Esophagus squamous epithelium (tissue), 5 donors: ENCODE measurements at places on chromosomes 2 and 18. TPM values are rescaled to one million over a fixed set of nuclear protein-coding genes. Genes with fewer than 3 reads are reported as not detected.

- no peak for DNase-seq
Observed at GRCh38 chr2:59959944-59960343, 593.5 kb downstream of the BCL11A start.

GRCh38 chr2:67451086-67451832 lies 54.1 kb downstream of the ETAA1 start:
- DNase-seq, result no peak

CDH19 gene
- total RNA-seq, result 0.38 TPM

CYRIA gene
- 2.3 TPM for total RNA-seq

- no peak for DNase-seq
Observed at GRCh38 chr2:86176597-86176996, 18.7 kb downstream of the IMMT start.

DNA sequence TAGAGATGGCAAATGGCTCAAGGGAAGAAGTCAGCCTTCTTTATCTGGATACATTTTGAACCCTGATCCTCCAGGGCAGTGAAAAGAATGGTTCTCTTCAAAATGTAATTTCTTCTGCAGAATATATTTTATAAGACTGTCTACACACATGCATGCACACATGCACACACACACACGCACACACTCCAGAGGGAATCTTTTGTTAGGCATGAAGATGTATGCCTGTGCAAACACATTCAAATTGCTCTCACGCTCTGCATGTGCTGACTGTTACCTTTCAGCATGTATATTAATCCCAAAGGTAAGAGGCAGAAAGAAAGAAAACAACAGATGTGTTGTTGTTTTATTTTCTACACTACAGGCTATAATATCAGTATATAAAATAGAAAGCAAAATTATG lies 43.2 kb downstream of the SLC5A7 start:
- DNase-seq, result no peak

DNA sequence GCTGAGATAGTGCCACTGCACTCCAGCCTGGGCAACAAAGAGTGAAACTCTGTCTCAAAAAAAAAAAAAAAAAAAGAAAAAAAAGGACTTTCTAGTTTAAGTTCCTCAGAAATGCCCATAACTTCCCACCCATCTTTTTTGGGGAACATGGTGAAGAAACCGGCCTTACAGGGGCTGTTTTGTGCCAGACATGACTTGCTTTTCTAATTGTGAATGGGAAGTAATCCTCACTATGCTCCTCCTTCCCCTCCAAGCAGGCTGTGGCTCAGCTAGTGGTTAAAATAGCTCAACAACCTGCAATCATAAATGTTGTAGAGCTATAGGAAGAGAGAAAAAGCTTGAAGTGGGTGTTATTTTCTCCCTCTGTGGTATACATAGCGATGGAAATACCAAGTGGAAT lies 34.1 kb upstream of the OLA1 start:
- DNase-seq, result no peak

GNAL gene
- total RNA-seq, result 2.4 TPM

DNA sequence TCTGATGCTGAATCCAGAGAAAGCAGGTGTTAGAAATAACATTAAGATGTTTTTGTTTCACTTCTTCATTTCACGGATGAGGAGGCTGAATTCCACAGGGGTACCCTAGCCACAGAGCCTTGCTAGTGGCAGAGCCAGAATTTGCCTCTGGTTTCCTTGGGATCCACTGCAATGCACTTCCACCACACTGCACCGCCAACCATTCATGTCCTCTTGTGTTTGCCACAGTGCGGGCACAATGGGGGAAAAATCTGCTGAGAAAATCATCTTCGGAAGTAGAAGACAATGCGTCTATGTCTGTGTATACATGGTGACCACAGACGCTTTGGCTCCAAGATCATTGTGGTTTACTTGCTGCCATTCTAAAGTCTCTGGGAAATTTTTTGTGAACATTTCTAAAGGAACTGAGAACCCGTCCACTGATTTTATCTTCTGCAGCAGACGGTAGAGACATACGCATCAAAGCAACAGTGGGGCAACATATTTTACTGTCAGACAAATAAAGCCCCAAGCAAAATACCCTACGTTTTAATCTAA lies 14.9 kb downstream of the ICOS start:
- DNase-seq, result no peak

DNA sequence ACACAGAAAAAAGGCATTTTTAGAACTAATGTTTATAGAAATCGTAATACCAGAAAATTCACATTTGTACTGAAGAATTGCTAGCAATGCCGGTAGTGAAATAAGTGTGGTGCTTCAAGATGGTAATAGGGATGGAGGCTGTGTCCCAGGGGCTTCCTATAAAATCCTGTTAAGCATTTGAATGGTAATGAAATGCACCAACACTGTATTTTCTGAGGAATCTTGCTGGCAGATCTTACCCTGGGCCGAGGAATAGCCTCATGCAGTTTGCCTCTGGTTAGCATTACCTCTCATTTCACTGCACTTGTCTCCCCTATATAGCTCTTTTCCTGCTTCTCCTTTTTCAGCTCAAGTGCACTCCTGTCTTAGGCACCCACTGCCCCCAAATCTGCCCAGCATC lies 501.6 kb upstream of the NRP2 start:
- no peak for DNase-seq

DNA sequence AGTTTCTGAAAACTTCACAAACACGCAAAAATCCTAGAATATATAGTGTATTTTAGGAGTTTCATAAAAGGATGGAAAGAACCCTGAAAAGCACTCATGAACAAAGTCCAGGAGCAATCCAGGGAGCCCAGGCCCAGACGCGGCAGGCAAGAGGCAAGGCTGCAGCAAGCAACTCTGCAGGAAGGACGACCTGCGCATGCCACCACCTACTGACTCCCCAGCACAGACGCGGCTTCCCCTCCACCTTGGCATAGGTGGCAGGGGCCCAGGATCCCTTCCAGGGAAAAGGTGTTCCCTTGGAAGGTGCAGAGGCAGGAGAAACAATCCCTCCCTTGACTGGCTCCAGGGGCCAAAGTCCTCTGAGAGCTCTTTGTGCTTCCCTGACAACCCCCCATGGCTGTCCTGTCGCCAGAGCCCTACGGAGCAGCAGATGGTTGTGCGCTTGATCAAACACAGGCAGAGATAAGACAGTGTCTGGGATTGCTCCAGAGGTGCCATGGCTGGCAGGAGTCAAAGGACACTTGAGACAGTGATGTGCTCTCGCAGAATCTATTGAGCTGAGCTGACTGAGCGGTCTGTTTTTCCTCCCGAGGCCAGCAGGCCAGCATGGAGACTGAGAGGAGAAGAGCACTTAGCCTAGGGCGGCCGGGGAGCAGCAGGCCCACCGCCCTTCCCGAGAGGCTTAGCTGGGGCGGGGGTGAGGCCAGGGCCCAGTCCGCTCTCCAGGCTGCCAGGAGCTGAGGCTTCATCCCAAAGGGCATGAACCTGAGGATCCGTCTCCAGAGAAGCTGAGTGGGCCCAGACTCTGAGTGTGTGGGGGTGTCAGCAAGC lies 10.8 kb upstream of the AMER3 start:
- DNase-seq, result no peak

KCNK3 gene
- 1.6 TPM for total RNA-seq

DNA sequence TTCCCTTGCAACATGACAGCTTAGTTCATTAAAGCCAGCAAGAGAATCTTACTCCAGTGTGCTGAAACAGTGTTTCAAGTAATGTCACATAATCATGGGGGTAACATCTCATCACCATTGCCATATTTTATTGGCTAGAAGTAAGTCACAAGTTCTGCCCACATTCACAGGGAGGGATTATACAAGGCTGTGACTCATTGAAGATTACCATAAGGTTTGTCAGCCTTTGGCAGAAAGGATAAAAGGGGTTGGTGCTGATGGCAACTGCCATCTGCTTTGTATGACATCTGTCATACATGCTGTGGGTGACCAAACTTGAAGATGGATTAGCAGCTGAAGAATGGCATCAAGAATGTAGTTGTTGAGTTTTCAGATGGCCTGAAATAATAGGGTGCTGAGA lies 61.2 kb downstream of the KCNE4 start:
- DNase-seq, result no peak

- no peak for DNase-seq
Observed at GRCh38 chr2:156339110-156339847, 6.8 kb upstream of the NR4A2 start.

- DNase-seq, result no peak
Observed at GRCh38 chr2:48433682-48434081, 96.3 kb upstream of the STON1 start.

- no peak for DNase-seq
Observed at GRCh38 chr2:237393523-237393922, 20.4 kb downstream of the COL6A3 start.

DNA sequence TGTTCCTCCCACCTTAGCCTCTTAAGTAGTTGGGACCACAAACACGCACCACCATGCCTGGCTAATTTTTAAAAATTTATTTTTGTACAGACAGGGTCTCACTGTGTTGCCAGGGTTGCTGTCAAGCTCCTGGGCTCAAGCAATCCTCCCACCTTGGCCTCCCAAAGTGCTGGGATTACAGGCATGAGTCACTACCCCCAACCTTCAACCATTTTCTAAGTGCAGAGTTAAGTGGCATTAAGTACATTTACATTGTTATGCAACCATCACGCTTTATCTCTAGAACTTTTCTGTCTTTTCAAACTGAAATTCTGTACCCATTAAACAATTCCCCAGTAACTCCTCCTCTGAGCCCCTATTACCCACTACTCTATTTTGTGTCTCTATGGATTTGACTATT lies 45.9 kb upstream of the AFF3 start:
- DNase-seq, result no peak

GRCh38 chr2:238252766-238253630 lies 13.2 kb upstream of the HES6 start:
- no peak for DNase-seq

DNA sequence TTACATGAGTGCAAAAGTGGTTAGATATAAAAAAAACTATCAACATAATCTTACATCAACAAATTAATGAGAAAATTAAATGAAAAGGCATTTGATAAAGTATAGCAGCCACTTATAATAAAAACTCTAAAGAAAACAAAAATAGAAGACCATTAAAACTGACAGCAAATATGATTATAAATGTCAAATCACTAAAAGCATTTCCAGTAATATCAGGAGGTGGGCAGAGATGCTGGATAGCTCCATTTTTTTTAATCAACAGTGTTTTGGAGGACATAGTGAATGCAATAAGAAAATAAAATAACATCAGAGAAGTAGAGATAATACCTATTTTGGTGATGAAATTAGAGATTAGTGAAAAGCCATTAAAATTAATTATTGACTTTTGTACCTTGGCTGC lies 173.4 kb downstream of the LRRTM4 start:
- no peak for DNase-seq

IL1F10 gene
- total RNA-seq, result not detected

DNA sequence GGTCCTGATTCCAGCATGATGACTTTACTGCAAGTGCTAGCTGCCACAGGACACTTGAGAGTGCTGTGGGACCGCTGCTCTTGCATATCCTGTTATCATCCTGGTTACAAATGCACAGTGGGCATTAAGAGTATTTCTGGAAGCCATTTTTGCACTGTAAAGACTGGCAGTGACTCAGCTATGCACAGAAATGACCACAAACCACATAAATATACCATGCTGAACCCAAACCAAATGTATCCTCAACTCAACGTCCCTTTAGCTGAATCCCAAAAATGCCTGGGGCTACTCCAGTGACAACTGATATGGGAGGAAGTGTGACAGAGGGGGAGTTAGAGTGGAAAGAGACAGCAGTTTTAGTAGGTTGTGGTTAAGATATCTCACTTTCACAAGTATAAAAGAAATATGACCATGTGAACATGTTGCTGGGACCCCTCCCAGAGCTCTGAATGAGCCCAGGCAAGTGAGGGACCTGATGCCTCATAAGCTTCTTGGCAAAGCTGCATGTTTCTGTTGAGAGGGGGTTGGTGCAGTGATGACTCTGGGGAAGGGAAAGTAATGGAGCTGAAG lies 37.3 kb downstream of the RHBDD1 start:
- no peak for DNase-seq

- DNase-seq, result no peak
Observed at GRCh38 chr2:162037886-162038285, 36.1 kb downstream of the DPP4 start.

GRCh38 chr2:36748166-36748565 lies 51.7 kb downstream of the VIT start:
- no peak for DNase-seq

DNA sequence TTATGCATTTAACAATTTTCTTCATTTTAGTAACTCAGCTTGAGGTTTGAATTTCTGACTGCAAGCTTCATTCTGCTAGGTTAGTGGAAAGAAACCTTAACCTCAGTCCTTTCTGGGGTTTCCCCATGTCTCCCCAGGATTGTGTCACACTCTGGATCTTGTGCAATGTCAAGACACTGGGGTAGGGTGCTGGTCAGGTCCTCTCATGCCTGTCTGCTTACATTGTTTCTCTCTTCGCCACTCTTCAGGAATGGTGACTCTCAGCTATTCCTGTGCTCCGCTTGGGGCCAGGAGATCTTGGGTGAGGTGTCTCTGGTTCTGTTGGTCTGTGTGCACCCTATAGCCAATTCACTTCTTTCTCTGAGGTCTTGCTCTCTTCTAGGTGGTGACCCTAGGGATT lies 23.9 kb downstream of the CTLA4 start:
- no peak for DNase-seq

LRPPRC gene
- 48.7 TPM for total RNA-seq

DNA sequence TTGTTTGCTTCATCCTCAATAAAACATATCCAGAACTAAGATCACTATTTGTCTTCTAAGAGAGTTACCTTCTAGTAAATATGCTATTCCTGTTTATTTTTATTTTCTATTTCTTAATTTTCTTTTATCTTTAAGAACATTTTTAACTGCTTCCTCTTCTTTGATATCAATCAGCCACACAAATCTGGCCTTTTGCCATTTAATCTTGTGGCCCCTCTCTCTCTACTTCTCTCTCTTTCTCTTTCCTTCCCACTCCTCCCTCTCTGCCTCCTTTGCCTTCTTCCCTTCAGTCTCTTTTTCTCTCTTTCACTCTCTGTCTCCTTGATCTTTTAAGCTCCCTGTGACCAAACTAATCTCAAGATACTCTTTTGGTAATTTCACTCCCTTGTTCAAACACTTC lies 108.4 kb downstream of the GRB14 start:
- no peak for DNase-seq

SERPINB11 gene
- total RNA-seq, result 85.9 TPM

DNA sequence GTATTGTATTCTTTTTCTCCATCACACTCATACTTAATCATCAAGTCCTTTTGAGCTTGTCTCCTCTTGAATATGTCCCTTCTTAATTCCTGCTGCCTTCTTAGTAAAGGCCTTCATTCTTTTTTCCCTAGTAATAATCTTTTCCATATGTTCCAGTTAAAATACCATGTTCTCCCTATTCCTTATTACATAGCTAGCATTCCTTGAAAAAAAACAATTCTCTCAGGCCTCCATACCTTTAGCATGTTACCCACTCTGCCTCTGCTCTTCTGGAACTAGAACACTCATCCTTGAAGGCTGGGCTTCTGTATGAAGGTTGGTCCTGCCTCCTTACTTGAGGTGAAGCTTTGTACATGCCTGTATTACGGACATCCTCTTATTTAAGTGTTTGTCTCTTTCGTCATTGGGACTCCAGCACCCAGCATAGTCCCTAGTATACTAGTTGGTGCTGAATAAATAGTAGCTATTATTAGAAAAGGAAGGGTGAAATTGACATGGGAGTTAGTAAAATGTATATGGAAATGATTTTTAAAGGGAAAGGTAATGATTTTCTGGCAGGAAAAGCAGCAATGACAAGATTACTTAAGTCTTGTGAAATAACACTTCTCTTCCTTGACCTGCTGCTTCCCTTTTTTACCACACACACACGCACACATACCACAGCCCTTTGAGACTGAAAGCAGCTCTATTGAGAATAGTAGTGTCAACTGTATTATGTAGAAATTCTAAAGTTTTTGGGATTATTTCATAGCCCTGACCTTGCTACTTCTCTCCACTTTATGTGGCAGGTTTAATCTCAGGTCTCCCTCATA lies 45.6 kb downstream of the REL start:
- no peak for DNase-seq
